ENCODE measurements at places on chromosomes 13 and 19. TPM values are rescaled to one million over a fixed set of nuclear protein-coding genes. Genes with fewer than 3 reads are reported as not detected.

DNA sequence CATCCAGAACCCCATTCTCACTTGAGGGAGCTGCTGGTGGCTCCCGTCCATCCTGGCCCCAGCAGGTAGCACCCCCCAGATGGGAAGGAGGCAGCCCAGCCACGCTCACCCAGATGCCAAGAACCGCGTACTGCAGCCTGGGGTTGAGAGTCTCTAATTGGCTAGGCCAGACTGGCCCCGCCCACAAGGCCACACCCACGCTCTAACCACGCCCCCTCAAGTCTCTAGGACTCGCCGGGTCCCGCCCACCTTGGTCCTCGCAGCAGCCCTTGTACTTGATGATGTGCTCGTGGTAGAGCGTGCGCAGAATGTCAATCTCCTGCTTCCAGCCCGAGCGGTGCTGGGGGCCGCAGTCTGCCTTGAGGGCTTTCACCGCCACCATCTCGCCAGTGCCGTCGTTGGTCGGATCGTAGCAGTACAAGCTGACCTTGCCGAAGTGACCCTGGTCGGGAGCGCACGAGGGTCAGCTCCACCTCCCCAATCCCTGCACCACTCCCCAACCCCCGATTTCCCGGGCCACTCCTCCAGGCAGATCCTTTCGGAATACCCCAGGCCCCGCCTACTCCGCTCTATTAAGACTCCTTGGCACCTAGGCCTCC is 14.5 kb upstream of the ICAM3 start:
- no peak for ATAC-seq

DNA sequence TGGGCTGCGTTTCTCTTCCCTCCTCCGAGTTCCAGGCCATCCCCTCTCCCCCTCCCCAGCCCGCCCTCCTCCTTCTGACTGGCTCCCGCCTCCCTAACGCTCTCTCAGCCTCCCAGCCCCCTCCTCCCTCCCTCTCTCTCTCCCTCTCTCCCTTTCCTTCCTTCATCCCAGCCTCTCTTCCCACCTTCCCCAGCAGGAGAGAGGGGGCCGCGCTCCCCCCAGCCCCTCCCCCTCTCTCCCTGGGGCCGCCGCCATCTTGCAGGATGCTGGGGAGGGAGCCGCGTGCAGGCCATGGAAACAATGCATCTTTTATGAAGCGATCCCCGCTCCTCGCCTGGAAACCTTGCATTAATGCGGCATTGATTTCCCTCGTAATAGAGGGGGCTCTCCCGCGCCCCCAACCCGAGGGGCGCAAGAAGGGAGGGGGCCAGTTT is 42.6 kb upstream of the ADGRL1 start:
- peak; percentile 23 for ATAC-seq

GRCh38 chr19:5952193-5953029 is 25.5 kb downstream of the RANBP3 start:
- no peak for ATAC-seq

DNA sequence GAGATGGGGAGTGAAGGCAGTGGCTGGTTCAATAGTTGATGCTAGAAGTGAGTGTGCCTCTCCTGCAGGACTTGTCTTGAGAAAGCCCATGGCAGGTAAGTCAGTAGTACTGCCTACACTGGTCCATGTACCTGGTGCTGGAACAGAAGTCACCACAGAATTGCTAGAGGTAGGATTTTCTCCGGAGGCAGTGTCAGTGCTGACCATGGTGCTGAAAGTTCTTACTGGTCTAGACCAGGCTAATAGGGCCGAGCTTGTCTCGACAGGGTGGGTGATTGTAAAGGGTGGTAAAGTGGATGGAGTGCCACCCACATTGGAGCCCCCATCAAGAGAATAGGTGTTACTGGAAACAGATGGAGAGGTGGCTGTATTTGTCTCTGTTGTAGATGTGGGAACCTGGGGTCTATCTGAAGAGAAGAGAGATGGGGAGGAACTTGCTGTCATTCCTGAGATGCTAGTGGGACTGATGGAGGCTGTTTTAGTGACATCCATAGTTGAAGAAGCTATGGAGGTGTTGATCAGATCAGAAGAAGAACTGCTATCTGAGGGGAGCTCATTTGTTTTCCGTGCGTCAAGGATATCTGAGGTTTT is 36.6 kb downstream of the MUC16 start:
- ATAC-seq: no peak

DNA sequence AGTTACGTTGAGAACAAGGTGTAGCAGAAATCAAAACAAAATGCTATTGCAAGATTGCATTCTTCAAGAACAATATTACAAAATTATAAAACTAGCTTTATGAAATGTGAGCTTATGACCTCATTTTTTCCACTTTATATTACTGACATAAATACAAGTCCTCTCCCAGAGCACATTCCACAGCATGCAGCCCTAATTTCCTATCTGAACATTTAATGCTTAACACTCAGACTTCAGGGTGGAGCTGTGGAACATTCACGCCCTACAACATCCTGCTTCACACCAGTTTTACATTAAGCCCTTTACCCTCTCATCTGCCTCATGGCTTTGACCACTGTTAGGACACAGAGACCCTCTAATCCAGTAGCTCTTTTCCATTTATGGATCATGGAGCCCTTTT is 65.5 kb downstream of the EPSTI1 start:
- peak; percentile 65 for ATAC-seq

The RANBP3 gene
- 49.0 TPM for total RNA-seq

The MAU2 gene
- total RNA-seq: 30.9 TPM

The TNFSF11 gene
- total RNA-seq: 0.24 TPM

GRCh38 chr19:42291435-42291810 is 10.5 kb upstream of the PRR19 start:
- no peak for ATAC-seq

The DPF1 gene
- 47.9 TPM for total RNA-seq

- no peak for ATAC-seq
Measured at GRCh38 chr13:21723807-21724505, 53.1 kb downstream of the FGF9 start.

- peak; percentile 44 for ATAC-seq
Measured at GRCh38 chr19:1445932-1446712, 3.8 kb upstream of the APC2 start.

The CCDC194 gene
- total RNA-seq: not detected

- ATAC-seq: no peak
Measured at GRCh38 chr19:48206397-48207093, 36.1 kb downstream of the ZSWIM9 start.

DNA sequence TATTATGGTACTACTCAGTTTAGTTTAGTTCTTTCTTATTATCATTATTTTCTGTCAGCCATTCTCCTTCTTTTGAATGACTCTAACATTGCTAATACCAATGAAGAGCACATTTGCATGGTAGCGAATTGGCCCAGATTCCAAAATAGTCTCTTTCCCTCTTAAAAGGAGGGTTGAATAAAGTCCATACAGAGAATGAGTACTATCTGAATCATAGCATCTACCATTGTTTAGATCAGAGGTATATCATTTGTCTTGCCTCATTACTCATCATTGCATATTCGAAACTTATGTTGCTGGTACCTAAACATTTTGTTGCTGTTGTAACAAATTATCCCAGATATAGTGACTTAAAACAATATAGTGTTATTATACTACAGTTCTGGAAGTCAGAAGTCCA is 1235.3 kb upstream of the ATXN8OS start:
- no peak for ATAC-seq

The CASP14 gene
- 0.32 TPM for total RNA-seq

GRCh38 chr13:35729926-35730627 is 253.6 kb upstream of the MAB21L1 start:
- ATAC-seq: no peak

The MARK4 gene
- total RNA-seq: 14.4 TPM

DNA sequence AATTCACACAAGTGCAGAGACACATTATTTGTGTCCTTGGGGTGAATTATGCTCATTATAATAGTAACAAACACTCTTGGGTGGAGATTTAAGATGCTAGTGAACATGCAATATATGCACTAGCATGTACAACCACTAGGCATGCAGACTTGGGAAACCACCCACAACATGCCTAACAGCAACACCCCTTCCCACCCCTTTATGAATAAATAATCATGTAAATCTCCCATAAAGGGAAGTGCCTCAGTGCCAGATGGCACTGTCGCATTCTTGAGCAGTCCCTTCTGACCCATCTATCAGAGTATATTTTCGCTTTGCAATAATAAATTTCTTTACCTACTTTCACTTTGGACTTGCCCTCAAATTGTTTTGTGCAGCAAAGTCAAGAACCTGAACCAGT is 1362.2 kb downstream of the OLFM4 start:
- ATAC-seq: no peak

DNA sequence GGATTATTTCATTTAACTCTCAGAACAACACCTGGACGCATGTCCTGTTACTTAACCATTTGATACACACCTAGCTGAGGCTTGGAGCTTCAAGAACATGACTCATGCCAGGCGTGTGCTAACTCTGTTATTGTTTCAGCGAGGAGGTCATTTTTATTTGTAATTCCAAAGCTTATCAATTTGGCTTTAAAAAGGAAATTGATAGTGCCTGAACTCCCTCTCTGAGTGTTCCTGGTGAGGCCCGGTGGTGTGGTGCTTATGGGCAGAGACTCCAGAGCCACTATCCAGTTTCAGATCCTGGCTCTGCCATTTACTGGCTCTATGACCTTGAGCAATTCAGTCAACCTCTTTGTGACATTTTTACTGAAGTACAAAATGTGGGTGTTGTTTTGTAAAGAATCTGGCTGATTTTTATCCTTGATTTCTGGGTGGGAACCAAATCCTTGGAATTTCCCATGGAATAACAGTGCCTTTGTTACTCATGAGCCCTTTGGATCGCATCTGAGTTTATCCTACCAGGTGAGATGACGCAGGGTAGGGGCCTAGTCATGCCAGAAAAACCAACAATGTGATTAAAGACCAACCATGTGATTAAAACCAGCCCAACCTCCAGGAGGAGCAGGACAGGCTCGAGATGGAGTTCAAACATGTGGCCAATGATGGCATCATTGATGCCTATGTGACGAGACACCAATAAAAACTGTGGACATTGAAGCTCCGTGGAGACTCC is 198.8 kb downstream of the MYO16 start:
- ATAC-seq: no peak

The RFX1 gene
- 4.8 TPM for total RNA-seq

DNA sequence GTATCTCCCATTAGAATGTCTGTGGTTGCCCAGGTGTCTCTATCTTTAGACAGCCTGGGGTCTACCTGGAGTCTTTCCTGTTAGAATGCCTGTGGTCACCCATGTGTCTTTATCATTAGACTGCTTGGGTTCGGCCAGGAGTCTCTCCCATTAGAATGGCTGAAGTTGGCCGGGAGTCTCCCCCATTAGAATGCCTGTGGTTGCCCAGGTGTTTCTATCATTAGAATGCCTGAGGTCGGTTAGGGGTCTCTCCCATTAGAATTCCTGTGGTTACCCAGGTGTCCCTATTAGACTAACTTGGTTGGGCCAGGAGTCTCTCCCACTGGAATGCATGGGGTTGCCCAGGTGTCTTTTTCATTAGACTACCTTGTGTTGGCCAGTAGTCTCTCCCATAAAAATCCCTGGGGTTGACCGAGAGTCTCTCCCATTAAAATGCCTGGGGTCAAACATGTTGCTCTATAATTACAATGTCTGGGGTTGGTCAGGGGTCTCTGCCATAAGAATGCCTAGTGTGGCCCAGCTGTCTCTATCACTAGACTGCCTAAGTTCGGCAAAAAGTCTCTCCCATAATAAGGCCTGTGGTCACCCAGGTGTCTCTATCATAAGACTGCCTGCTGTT is 1448.7 kb downstream of the UQCRFS1 start:
- no peak for ATAC-seq

The ZNF320 gene
- total RNA-seq: 12.7 TPM

GRCh38 chr19:1079566-1080111 is 12.7 kb downstream of the ARHGAP45 start:
- no peak for ATAC-seq

- ATAC-seq: no peak
Measured at GRCh38 chr13:58266271-58266670, 634.7 kb downstream of the PCDH17 start.

- ATAC-seq: no peak
Measured at GRCh38 chr19:41694196-41694595, 6.1 kb upstream of the CEACAM7 start.

The BRCA2 gene
- 1.2 TPM for total RNA-seq

The ACP7 gene
- 0.09 TPM for total RNA-seq

The OR7C1 gene
- 0.63 TPM for total RNA-seq

The LHB gene
- 2.2 TPM for total RNA-seq

The IZUMO4 gene
- 3.4 TPM for total RNA-seq

The CERS1 gene
- 46.7 TPM for total RNA-seq

The ZNF382 gene
- 1.3 TPM for total RNA-seq

GRCh38 chr19:49301165-49301865 is 23.7 kb downstream of the SLC6A16 start:
- ATAC-seq: peak; percentile 68

- no peak for ATAC-seq
Measured at GRCh38 chr13:91630946-91631345, 232.5 kb downstream of the GPC5 start.

Measured in motor neuron (in vitro differentiated cells).